ENCODE measurements at places on chromosomes 5 and 9.

- peak; percentile 5 for DNase-seq
Measured at GRCh38 chr9:36893184-36893583, 140.9 kb downstream of the PAX5 start.

DNA sequence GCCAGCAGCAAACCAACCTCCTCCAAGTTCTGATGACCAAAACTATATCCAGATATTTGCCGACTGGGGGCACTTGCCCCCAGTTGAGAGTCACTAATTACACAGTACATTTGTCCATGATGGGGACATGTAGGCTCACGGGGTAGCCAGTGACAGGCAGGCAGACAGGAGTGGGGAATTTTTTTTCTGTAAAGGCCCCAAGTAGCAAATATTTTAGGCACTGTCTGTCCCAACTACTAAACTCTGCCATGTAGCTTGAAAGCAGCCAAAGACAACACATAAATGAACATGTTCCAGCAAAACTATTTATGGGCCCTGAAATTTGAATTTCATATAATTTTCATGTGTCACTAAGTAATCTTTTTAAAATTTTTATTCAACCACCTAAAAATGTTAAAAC is 80.7 kb downstream of the GRIA1 start:
- DNase-seq: no peak

- no peak for DNase-seq
Measured at GRCh38 chr5:11780641-11781345, 123.5 kb downstream of the CTNND2 start.

- no peak for DNase-seq
Measured at GRCh38 chr9:131994364-131995125, 85.1 kb downstream of the MED27 start.

DNA sequence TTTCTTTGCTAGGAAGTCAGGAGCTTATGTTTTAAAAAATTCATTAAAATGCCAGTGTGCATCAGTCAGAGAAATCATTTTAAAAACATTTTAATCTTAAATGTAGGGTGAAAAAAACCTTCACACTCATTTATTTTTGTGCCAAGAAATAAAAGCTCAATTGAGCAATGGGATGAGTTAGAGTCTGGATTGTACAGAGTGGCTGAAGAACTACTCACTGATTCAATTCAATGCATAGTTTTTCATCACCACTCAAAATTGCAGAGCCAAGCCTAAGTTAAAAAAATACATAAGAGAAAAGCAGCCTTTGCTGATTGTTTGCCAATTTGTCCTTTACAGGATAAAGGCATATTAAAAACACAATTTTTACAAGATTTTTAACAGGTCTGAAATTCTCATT is 168.2 kb upstream of the DMRTA1 start:
- DNase-seq: no peak

DNA sequence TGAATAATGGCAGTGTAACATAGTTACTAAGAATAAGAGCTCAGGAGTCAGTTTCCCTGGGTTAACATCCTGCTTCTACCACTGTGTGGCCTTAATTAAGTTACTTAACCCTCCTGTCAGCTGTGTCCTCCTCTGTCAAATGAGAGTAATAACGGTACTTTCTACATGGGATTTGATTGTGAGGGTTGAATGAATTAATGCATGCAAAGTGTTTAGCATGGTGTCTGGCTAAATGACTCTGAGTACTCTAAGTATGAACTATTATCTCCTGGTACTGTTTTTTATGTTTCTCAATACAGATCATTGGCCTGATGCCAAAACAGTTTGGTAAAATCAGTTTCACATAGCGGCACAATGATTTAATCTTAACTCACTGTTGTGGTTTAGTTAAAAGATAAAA is 19.6 kb downstream of the ZNF131 start:
- no peak for DNase-seq

Measured in WERI-Rb-1 (cell line).